ENCODE measurements at places on chromosomes 12 and 14.
A peak's percentile ranks its signal among the peaks of the same experiment; 100 is the strongest.

- DNase-seq: no peak
These were observed 57.3 kb upstream of the E2F7 start for GRCh38 chr12:77122661-77123060.

- no peak for DNase-seq
These were observed 2.6 kb downstream of the EIF2B2 start for GRCh38 chr14:75005357-75005756.

GRCh38 chr14:92495027-92495426 lies 18.6 kb upstream of the RIN3 start:
- DNase-seq: no peak

DNA sequence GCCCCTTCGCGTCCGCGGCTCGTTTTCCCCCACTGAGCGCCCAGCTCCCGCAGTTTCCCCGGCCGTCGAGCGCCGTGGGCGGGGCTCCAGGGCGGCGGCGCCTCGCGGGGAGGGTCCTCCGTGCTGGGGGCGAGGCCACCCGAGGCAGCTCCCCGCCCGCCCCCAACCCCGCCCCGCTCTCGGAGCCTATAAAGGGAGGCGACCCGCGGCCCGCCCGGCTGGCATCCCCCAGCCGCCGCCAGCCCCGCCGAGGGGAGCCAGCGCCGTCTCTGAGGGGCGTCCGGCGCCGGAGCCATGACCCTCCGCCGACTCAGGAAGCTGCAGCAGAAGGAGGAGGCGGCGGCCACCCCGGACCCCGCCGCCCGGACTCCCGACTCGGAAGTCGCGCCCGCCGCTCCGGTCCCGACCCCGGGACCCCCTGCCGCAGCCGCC lies at the start of gene TAMALIN:
TSS of gene TAMALIN (plus strand) at position 221 of the 432 bp plus-strand sequence. CDS start at position 295, 74 bp downstream.
- peak; percentile 93 for DNase-seq

- DNase-seq: no peak
These were observed 101.1 kb downstream of the C12orf75 start for GRCh38 chr12:105431537-105432100.

GRCh38 chr14:98173305-98173704 lies 1098.7 kb downstream of the BCL11B start:
- peak; percentile 81 for DNase-seq

- no peak for DNase-seq
These were observed 35.3 kb downstream of the PROX2 start for GRCh38 chr14:74840603-74841030.

DNA sequence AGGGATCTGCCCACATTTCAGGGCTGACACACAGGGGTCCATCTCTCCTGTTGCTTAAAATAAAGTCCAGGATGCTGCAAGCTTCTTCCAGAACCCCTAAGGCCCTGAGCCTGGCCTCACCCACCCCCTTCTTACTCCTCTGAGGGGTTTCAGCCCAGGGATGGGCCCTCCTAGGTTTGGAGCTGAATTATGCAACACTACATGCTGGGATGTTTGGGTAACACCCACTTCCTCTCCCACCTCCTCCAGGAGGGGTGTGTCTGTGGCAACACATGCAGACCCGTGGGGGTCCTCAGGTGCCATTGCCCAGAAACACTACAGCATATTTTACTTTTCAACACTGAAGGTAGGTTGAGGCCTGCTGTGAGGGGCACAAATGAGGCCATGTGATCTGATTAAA lies 5.4 kb downstream of the FBLN5 start:
- no peak for DNase-seq

- DNase-seq: no peak
These were observed 14.1 kb downstream of the CCDC63 start for GRCh38 chr12:110860833-110861296.

DNA sequence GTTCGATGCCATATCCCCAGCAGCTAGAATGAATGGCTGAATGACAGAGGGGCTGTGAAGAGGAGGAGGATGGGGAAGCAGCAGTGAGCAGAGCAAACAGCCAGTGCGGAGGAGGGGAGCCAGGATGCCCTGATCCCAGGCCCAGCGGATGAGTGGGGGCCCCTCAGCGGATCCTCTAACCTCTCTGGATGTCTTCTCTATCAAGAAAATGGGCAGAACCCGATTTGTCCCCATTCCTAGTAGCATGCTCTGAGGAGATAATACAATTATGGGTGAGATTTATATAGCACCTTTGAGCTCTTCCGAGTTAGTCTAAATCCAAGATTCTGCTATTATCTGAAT lies 30.0 kb upstream of the RPLP0 start:
- DNase-seq: no peak

DNA sequence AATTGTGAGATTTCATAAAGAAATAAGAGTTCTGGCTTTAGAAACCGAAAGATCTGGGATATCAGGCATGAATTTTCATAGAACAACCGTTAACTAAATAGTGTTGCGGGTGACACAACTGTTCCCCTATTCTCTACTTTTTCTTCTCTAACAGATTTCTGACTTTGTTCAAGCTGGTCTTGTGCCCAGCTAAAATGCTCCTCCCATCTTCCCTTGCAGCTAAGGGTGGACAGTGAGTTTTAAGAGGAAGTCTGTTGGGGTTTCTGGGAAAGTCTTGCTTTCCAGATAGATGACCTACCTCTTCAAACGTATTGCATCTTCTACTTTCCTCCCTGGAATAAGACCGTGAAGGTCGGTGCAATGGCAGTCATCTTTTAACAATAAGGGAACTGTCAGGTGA lies 18.7 kb downstream of the CCDC63 start:
- DNase-seq: no peak
